ENCODE measurements at places on chromosomes 3 and 15.

DNA sequence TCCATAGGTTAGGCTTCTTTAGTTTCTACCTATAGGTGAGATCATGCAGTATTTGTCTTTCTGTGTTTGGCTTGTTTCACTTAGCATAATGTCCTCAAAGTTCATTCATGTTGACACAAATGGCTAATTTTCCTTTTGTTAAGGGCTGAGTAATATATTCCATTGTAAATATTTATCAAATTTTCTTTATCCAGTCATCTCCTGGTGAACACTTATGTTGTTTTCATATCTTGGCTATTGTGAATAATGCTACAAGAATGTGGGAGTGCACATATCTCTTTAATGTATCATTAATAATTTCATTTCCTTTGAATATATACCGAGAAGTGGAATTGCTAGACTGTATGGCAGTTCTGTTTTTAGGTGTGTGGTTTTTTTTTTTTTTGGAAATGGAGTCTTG lies 250.9 kb upstream of the SEMA6D start:
- no peak for DNase-seq

- DNase-seq: no peak
Measured at GRCh38 chr3:133161656-133162055, 123.5 kb downstream of the TMEM108 start.

DNA sequence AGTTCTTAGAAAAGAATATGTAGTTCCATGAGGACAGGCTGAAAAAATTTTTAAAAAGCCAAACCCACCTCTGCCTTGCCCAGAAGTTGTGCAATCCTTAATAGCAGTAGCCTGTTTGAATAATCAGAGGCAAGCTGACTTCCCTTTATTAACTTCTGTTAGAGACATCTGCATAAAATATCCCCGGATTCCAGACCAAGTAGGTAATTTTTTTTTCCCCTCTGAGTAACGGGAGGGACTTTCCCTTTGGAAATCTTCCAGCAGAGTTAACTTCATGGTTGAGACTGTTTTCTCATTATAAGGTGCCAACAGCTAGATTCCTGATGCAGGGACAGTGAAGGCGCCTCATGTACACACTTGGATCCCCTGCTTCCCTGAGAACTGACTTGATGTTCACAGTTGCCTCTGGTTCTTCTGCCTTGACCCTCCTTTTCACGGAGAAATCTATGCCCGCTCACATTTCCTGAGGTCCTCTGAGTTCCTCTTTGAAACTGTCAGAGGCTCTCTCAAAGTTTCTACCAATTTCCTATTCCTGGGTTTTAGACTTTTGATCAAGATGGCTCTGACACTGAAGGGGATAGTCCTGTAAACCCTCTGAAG lies 227.6 kb upstream of the BHLHE40 start:
- no peak for DNase-seq

GRCh38 chr3:58574106-58574505 lies 3.1 kb downstream of the FAM107A start:
- DNase-seq: no peak

DNA sequence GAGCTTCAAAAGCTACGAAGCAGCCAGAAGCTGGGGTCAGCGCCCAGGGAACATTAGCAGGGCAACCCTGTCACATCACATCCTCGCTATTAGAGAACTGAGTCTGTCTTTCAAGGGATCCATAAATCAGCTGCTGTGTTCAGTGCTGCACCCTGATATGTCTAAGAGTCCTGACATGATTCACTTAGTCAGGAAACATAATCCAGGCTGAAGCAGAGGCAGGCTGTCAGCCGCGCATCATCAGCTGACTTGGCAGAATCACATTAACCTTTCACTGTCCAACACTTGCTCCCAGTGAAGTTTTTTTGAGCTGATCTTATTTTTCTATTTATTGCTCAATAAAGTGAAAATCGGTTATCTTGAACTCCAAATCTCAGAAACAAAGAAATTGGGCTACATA lies 23.5 kb downstream of the MYH15 start:
- DNase-seq: no peak

GRCh38 chr3:117606866-117607265 lies 897.3 kb downstream of the TUSC7 start:
- DNase-seq: no peak

DNA sequence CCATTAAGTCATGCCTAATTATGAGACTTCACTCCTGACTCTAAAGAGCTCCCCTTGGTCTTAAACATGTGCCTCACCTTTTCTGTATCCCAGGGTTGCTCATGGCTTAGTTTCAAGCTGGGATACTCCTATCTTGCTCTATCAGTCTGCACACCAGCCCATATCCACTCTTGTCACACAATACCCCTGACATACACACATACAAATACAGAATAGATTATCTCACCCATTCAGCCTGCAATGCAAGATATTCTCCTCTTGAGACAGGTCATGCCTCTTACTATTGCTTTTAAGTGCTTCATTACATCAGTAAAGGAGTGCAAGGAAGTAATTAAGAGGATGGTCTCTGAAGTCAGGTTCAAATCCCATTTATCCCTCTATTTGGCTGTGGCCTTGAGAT lies 587.3 kb downstream of the IGSF11 start:
- DNase-seq: no peak

- DNase-seq: no peak
Measured at GRCh38 chr3:187215460-187215859, 18.2 kb downstream of the RTP1 start.

DNA sequence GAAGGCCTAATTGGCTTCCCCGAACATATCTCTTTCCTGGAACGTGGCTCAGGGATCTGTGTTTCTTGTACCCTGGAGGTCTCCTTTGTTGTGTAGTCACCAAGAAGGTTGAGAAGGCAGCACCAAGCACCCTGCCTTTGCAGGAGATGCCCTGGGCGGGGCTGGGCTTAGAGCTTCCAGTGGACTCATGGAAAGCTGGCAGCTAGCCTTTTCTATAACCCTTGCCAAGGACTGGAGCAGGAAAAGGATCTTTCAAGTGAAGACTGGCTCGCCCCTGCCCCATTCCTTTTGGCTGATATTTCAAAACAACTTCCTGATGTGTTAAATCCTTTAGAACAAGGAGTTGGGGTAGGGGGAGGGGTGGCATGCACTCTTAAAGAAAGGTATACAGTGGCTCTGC lies 58.9 kb upstream of the EPHA6 start:
- DNase-seq: no peak

DNA sequence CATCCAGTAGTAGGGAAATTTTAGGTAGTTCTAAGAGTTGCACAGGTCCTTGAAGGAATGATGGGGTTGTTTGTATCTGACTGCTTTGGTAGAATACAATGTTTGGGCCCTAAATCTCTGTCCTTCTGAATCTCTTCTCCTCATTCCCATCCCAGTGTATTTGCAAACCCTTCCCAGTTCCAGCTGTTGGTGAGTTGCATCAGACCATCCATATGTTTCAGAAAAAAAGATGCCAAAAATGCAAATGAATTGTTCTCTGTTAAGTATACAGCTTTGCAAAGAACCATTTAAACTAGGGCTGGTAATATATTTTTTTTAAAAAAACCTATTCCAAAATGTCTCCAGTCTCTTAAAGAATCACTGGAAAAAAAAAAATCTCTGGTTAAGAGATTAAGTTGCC lies 250.8 kb upstream of the FEZF2 start:
- no peak for DNase-seq

GRCh38 chr15:62209322-62209721 lies 44.2 kb upstream of the C2CD4B start:
- no peak for DNase-seq

- no peak for DNase-seq
Measured at GRCh38 chr3:159711560-159712333, 276.9 kb upstream of the IL12A start.

DNA sequence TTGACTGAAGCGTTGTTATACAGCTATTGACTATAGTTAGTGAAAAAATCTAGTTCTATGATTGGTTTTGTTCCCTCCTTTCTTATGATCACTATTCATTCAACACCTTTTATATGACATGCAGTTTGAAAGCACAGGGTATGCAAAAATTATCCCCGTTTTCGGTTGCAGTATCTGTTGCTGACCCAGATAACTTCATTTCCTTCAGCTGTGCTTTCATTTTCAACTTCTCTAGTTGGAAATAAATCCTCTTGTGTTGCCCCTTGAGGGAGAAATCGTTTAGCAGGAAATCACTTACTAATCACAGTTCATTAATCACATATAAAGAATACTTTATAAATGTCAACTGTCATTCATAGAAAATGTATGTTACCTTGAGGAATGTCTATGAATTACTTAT lies 55.1 kb downstream of the MBNL1 start:
- no peak for DNase-seq

DNA sequence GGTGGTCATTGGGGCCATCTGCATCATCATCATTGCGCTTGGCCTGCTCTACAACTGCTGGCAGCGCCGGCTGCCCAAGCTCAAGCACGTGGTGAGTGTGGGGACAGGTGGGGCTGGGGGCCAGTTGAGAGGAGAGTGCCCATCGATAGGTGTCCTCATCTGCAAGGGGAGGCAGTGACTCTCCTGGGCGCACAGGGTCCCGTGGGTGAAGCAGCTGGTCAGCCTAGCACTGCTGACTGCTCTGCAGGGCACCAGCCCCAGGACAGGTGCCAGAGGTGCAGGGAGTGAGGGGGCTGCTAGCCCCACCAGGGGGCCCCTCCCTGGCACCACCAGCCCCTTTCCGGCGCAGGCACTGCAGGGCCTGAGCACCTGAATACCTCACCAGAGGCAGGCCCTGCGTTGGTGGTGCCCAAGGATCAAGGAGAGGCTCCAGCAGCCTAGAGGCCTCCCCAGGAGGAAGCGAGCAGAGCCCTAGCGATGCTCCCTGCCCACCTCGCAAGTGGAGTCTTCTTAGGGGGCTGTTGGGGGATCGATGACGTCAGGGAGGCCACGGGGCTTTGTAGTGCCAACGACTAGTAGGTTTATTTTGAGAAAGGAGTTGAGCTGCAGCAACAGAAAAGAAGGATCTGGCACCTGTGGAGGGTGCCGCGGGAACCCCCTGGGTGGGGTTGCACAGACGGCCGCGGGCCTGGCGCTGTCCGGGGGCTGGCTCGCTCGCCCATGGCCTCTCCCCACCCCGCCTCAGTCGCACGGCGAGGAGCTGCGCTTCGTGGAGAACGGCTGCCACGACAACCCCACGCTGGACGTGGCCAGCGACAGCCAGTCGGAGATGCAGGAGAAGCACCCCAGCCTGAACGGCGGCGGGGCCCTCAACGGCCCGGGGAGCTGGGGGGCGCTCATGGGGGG lies 976 bp upstream of the ABTB1 start:
- peak; percentile 58 for DNase-seq

DNA sequence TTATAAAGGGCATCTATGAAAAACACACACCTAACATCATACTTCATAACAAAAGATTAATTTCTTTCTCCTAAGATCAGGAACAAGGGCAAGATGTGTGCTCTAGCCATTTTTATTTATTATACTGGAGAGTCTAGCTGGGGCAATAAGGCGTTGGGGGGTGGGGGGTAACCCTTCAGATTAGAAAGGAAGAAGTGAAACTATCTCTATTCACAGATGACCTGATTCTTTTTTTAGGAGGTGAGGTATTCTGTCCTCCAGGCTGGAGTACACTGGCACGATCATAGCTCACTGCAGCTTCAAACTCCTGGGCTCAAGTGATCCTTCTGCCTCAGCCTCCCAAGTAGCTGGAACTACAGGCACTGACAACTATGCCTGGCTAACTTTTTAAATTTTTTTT lies 89.5 kb upstream of the MANF start:
- DNase-seq: no peak

DNA sequence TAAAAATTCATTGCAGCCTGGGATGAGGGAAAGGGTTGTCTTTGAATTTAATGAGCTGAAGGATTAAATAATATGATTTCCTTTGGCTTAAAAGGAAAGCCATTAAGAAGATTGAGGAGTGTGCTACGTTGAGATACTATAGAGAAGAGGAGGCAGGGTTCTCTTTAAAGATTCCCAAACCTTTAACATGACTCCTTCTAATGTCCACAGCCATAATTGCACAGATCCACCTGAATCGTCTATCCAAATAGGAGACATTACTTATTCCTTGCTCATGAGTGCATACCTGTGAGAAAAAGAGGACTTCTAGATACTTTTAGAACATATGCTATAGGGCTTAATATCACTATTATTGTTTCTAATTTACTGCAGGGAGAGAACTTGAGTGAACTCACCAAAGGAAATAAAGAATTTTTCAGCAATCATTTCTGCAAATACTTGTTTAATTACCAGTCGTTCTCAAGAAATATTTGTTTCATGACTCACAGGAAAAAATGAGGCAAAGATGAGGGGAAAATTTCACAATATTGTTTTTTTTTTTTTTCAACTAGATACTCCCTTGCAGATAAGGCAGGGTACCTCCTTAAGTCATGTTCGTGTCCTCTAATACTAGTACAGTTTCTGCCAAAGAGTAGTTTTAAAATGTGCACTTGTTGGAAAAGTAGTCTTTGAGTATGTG lies 8.9 kb upstream of the SUCNR1 start:
- DNase-seq: no peak

DNA sequence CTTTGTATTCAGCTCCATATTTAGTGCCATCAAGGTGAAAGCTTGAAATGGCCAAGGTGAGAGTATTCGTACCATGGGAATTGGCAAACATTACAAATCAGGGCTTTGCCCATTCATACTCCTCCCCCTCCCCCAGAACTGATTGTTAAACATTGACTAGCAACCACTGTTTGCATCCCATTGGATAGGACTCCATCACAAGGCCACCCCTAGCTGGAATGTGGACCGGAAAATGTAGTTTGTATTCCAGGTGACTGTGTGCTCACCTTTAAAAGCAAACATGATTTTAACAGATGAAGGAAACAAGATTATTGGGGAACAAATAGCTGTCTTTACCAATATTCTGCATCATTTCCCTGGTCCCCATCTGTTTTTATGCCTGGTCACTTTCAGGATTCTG lies 14.1 kb downstream of the ST3GAL6 start:
- no peak for DNase-seq

GRCh38 chr3:169053427-169053826 lies 610.1 kb downstream of the MECOM start:
- DNase-seq: no peak

DNA sequence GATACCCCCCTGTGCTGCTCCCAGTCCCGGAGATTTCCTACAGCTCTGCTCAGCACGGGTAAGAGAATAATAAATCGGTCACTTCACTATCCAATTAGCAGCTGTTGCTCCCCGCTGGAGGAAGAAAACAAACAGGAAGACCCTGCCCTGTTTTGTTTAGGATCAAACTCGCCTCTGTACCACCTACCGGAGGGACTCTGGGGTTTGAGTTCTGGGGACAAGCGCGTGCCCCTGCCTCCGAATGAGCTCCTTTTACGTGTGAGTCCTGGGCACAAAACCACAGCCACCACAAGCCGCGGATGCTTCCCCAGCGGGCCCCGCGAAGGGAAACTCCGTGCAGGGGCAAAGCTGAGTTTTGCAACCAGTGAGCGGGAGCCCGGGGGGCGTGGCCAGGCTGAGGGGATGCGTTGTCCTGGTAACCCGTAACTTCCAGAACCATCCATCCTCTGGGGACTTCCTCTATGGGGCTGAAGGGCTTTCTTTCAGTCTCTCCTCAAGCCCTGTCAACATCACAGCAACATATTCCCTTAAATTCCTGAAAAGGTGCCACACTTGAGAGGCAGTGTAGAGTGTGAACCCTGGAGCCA lies 315.7 kb upstream of the PROK2 start:
- DNase-seq: peak; percentile 91

Measured in activated T-cell treated with anti-CD3 and anti-CD28 coated beads, Interleukin-2, amount 50 U/mL, for 48 hours (primary cell).